Activated CD4-positive, alpha-beta T cell treated with anti-CD3 and anti-CD28 coated beads for 36 hours (primary cell): ENCODE measurements at places on chromosomes 6 and 20. TPM values are rescaled to one million over a fixed set of nuclear protein-coding genes. Genes with fewer than 3 reads are reported as not detected.

DNA sequence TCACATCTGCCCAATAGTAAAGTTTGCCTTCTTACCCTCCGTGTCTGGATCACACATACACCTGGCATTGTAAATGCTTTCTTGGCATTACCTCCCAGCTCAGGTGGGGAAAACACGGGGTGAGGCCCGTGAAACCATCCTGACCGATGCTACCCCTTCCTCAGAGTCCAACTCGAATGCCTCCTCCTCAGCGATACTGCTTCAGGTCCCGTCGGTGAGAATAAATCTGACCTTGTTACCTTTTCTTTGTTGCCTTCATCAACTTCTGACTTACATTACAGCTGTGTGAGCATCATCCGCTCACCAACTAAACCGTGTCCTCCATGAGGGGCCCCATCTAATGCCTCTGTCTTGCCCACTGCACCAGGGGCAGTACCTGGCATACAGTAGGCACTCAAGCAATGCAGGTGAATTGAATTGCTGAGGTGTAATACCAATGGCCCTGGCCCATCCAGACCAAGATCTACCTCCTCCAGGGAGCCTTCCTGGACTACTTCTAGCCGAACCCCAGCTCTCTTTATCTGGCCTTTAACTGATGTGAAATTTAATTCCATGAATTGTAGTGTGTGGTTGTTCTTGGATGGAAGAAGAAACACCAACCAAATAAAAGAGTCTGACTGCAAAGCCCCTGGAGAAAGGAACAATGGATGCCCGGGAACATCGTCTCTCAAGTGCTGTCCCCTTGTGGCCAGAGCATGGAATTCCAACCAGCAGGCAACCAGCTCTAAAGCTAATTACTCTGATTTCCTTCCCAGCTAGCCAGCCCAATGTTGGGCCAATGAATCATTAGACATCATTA lies 141.5 kb downstream of the ANKRD60 start:
- H3K27me3 ChIP-seq = peaks cover 13% of the 10 kb centered on the region
- H3K4me1 ChIP-seq = no peaks in the 10 kb centered on the region
- no peaks in the 10 kb centered on the region for H3K36me3 ChIP-seq
- peak; percentile 47 for DNase-seq
- no peak overlapping the region for H3K4me3 ChIP-seq

DNA sequence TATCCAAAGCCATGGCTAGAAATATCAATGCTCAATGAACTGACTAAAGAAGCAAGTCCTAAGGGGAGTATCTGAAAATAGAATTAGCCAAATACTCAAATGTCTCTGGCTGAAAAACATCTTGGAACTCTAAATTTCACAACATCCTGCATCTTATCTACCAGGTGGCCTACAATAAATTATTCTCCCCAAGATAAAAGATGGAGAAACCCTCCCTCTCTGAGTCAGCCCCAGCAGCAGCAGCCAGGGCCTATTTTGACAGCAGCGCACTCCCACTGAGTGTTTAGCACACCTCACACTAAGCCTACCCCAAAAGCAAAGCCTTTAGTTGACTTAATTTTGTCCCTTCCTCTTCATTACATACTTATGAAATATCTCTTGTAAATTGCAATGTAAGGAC lies 5.9 kb downstream of the CALHM6 start:
- H3K4me1 ChIP-seq = peaks cover 23% of the 10 kb centered on the region
- no peak for DNase-seq

GRCh38 chr6:20840675-20841074 lies 306.4 kb downstream of the CDKAL1 start:
- peaks cover 5% of the 10 kb centered on the region for H3K36me3 ChIP-seq
- peaks cover 22% of the 10 kb centered on the region for H3K4me1 ChIP-seq
- H3K4me3 ChIP-seq = no peak overlapping the region
- no peak overlapping the region for H3K27ac ChIP-seq
- H3K27me3 ChIP-seq = no peaks in the 10 kb centered on the region
- no peak for DNase-seq

- H3K4me3 ChIP-seq = no peak overlapping the region
- H3K27me3 ChIP-seq = no peaks in the 10 kb centered on the region
- H3K4me1 ChIP-seq = peaks cover 40% of the 10 kb centered on the region
These were observed 44.5 kb downstream of the NCOA7 start for GRCh38 chr6:125835221-125835744.

- H3K36me3 ChIP-seq = no peaks in the 10 kb centered on the region
- no peaks in the 10 kb centered on the region for H3K4me1 ChIP-seq
- no peak overlapping the region for H3K27ac ChIP-seq
- no peak overlapping the region for H3K4me3 ChIP-seq
- H3K27me3 ChIP-seq = no peaks in the 10 kb centered on the region
These were observed 327.6 kb downstream of the NKAIN2 start for GRCh38 chr6:124131259-124131658.

The GSTA3 gene
- total RNA-seq = not detected

GRCh38 chr6:28330041-28330440 lies 5.9 kb downstream of the ZSCAN31 start:
- H3K27ac ChIP-seq = no peak overlapping the region
- no peak overlapping the region for H3K4me3 ChIP-seq
- H3K27me3 ChIP-seq = no peaks in the 10 kb centered on the region
- H3K36me3 ChIP-seq = peaks cover 19% of the 10 kb centered on the region
- H3K4me1 ChIP-seq = peaks cover 4% of the 10 kb centered on the region

The SERAC1 gene
- total RNA-seq = 5.7 TPM

The KIFC1 gene
- 89.3 TPM for total RNA-seq

DNA sequence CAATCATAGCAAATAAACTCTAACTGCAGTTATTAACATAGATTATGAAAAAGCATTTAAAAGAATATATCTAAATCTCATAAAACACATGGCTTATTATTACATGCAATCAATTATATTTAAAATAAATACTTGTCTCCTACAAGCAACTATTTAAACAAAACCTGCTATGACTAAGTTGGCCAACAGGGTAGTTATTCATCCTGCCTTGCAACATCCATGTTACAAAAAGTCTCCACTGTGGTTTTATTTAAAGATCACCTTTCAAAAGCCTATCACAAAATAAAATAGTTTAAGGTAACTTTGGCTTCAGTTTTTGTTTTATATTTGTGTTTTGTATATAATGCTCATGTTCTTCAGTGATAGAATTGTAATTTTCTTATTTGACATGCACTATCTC lies 1127.0 kb upstream of the MAP3K7 start:
- no peak overlapping the region for H3K27ac ChIP-seq
- H3K36me3 ChIP-seq = no peaks in the 10 kb centered on the region
- no peak overlapping the region for H3K4me3 ChIP-seq
- no peaks in the 10 kb centered on the region for H3K4me1 ChIP-seq
- no peaks in the 10 kb centered on the region for H3K27me3 ChIP-seq

The SLC16A10 gene
- 6.2 TPM for total RNA-seq

DNA sequence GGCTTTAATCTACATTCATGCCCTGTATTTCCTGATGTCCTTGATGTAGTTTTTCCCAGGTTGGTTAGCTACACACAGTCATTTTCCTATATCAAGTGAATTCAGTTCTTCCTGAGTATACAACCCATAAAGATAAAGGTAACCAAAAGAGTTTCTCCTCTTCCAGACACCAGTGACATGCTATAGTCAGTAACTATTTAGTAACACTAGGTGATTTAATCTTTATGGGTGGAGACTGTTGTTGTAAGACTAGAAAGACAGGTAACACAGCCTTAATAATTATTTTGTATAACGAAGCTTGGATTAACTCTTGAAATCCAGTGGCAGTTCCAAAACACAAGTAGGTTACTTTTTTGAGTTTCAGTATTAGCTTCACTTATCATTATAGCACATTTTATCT lies 17.6 kb downstream of the MCUR1 start:
- H3K27ac ChIP-seq = no peak overlapping the region
- H3K36me3 ChIP-seq = peaks cover 21% of the 10 kb centered on the region
- no peak for DNase-seq
- no peak overlapping the region for H3K4me3 ChIP-seq
- peaks cover 23% of the 10 kb centered on the region for H3K4me1 ChIP-seq
- H3K27me3 ChIP-seq = no peaks in the 10 kb centered on the region
